ENCODE measurements at places on chromosomes 5 and 9. TPM values are rescaled to one million over a fixed set of nuclear protein-coding genes. Genes with fewer than 3 reads are reported as not detected.

DNA sequence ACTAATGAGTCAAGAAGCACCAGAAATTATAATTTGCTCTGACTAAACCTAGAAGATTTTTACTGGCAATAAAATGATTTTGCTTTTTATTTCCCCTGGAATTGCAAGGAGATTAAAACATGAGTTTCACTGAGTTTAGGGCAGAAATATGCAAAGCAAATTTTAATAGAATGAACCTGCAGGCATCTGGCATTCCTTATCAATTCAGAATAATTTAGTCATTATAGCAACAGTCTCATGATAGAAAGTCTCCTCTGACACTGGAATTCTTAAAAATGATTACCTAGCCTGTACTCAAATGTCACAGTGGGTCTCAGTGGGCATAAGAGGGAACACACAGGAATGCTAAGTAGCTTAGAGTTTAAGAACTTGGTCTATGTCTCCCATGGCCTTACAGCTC lies 195.9 kb downstream of the TTC39B start:
- DNase-seq, result no peak

DNA sequence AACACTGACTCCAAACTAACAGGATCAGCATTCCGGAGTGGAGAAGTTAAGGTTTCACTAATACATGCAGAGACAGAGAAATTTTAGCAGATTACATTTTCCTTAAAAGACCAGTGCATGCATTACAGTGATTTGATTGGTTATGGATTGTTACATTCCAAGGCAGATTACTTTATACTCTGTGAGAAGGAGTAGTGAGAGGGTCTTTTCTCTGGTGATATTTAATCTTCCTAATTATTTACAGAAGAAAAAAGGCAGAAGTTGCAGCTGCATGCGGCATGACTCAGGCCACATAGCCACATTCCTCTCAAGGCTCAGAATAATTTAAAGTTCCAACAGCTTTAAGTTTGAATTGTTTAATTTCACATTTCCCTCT lies 53.0 kb upstream of the PDZD2 start:
- DNase-seq, result no peak

- DNase-seq, result peak; percentile 83
Measured at GRCh38 chr9:114953959-114954358, 23.6 kb upstream of the TNFSF8 start.

Gene SLC6A3
- total RNA-seq, result not detected

Gene PTGS1
- 0.44 TPM for total RNA-seq

DNA sequence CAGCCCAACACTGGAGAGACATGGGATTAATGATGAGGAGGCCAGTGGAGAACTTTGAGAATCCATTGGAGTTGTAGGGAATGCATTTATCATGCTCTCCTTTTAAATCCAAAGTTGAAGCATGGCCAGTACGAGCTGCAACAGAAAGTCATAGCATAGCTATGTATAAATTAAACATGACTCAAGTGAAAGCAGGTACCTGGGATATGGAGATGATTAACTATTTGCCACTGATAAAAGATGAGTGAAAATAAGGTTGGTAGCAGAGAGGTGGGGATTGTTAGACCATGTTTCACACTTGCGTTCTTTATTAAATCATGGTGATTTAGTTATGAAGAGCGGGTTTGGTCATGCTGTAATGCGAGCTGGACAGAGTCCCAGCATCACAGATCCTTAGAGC lies 189.6 kb downstream of the ARHGEF28 start:
- peak; percentile 25 for DNase-seq

Gene GAS1
- not detected for total RNA-seq

Gene PDLIM4
- 26.5 TPM for total RNA-seq

DNA sequence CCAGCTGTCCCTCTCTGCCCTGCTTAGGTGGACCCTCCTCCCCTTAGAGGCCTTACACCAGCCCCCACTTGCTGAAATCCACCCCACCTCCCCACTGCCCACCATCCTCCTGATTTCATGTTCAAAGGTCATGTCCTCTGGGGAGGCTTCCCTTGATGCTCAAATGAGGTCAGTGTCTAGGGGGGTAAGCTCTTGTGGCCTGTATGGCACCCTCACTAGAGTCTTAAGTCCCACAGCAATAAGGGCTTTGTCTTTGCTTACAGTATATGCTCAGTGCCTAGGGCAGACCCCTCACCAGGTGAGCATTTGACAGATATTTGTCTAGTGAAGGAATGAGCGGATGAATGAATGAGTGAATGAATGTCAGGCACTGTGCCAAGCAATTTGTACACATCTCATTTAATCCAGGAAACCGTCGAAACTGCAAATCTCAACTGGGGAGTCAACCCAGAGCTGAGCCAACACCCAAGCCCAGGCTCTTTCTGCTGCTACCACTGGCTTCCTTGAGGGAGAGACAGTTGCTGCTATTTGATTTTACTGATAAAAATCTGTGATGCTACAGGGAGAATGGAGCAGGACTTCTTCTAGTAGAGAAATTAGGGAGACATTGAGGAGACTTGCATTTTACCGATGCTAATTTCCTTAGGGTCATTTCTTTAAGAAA lies 101.9 kb downstream of the IQGAP2 start:
- no peak for DNase-seq

Gene FCN2
- total RNA-seq, result not detected

- no peak for DNase-seq
Measured at GRCh38 chr5:171667341-171668096, 118.1 kb upstream of the SMIM23 start.

Gene SPINK6
- not detected for total RNA-seq

GRCh38 chr9:3516667-3517330 lies 9.0 kb downstream of the RFX3 start:
- DNase-seq, result no peak

Gene MARCOL
- not detected for total RNA-seq

DNA sequence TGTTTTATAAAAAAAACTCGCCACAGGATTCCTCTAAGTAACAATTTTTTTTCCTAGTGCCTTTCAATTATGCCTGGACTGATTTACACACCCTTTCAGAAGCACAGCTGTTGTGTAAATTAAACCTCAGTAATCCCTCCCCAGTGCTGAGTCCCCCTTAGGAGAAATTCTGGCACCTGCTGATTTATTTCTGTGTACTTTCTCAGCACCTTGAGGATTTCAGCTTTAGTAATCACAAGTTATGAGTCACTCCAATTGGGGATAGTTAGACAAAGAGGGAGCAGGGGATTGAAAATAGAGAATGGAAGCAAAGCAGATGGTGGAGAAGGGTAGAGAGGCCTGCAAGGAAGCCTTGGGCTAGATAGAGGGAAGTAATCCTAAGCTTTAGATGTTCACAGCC lies 171.7 kb downstream of the TTLL11 start:
- DNase-seq, result no peak

DNA sequence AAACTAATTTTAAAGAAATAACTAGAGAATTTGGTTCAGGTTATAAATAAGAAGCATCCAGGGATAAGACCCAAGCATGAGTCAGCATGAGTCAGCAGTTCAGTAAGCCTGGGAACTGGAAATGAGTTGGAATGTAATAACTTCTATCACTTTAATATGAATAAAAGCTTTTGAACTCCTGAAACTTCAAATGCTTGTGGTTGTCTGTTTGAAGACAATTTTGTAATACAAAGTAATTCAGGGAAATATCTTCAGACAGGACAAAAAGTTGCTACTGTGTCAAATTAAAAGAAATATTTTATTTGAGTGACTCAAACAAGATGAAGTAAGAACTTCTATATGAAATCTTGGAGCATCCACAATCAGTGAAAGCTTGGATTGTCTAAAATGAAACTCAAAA lies 331.2 kb upstream of the DAB2 start:
- peak; percentile 95 for DNase-seq

Gene SV2C
- not detected for total RNA-seq

DNA sequence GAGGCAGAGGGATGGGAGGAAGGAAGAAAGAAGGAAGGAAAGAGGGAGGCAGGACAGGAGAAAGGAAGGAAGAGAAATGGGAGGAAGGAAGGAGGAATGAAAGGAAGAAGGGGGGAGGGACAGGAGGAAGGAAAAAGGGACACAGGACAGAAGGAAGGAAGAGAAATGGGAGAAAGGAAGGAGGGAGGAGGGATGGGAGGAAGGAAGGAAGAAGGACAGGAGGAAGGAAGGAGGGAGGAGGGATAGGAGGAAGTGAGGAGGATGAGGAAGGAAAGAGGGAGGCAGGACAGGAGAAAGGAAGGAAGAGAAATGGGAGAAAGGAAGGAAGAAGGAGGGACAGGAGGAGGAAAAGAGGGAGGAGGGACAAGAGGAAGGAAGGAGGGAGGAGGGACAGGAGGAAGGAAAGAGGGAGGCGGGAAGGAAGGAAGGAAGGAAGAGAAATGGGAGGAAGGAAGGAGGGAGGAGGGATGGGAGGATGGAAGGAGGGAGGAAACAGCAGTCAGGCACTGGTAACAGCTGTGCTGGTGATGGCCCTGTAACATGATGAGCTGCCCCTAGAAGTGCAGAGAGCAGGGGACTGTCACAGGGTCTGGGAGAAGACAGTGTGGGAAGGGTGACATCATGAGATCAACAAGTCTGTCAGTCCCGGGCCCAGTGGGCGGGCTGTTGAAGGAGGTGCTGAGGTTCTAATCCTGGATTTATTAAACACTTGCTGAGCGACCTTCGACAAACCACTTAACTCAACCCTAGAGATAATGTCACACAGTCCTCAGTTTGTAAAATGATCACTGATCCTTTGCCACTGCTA lies 10.7 kb upstream of the IRX1 start:
- no peak for DNase-seq

DNA sequence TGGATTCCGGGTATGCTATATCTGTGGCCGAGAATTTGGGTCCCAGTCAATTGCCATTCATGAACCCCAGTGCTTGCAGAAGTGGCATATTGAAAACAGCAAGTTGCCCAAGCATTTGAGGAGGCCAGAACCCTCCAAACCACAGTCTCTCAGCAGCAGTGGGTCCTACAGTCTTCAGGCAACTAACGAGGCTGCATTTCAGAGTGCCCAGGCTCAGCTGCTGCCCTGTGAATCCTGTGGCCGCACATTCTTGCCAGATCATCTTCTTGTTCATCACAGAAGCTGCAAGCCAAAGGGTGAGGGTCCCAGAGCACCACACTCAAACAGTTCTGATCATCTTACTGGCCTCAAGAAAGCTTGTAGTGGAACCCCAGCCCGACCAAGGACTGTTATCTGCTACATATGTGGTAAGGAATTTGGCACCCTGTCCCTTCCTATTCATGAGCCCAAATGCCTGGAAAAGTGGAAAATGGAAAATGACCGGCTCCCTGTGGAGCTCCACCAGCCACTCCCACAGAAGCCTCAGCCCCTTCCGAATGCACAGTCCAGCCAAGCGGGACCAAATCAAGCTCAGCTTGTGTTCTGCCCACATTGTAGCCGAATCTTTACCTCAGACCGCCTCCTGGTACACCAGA lies 23.0 kb downstream of the ZNF474 start:
- no peak for DNase-seq

DNA sequence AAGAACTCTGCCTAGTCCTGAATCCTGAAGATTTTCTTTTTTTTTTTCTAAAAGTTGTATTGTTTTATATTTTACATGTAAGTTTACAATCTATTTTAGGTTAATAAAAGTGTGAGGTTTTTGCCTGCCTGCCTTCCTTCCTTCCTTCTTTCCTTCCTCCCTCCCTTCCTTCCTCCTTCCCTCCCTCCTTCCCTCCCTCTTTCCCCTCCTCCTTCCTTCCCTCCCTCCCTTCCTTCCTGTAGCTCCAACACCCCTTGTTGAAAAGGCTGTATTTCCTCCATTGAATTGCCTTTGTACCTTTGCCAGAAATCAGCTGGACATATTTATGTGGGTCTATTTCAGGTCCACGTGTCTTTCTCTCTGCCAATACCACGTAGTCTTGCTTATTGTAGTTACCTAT lies 46.6 kb downstream of the CACNA1B start:
- DNase-seq, result no peak

Gene MRPS30
- total RNA-seq, result 139 TPM

DNA sequence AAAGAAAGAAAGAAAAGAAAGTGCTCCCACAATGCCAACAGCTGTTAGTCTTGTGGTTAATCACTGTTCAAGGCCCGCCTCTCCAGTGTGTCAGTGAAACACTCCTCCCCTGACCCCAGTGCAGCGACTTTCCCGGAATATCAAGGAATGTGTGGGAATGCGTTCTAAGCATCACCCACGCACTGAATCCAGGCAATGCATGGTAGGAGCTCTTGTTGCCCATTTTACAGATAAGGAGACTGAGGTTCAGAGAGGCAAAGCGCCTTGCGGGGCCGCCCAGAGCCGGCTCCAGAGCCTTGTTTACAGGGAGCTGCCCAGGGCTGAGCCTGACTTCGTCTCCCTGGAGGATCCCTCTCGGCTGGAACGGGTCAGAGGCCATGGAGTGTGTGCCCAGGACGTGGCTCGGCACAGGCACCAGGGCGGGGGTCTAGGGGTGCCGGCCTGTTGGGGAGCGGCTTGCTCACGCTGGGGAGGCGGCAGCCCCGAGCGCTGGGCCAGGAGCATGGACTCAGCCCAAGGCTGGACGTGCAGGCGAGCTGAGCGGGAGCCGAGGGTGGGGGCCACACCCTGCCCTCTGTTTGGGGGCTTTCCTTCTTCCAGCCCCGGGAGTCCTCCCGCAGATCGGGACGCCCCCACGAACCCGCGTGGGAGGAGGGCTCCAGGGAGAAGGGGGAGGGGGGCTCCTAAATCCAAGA lies 823 bp downstream of the ST6GALNAC6 start:
- peak; percentile 26 for DNase-seq

DNA sequence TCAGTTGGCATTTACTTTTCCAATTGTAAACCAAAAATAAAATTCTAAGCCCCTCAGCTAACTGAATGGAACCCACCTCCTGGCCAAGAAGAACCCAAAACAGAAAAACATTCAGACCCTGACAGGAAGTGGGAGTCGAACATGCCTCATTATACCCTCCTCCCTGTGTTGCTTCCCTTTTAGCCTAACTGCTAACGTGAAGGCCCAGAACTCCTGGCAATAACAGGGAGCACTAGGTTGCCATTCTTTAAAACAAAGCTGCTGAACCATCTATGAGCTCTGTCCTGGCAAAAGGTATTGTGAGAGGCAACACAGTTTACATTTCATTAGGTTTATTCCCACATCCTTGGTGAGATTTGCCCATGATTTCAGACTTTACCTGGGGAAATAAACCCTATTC lies 481.4 kb downstream of the CHSY3 start:
- no peak for DNase-seq

DNA sequence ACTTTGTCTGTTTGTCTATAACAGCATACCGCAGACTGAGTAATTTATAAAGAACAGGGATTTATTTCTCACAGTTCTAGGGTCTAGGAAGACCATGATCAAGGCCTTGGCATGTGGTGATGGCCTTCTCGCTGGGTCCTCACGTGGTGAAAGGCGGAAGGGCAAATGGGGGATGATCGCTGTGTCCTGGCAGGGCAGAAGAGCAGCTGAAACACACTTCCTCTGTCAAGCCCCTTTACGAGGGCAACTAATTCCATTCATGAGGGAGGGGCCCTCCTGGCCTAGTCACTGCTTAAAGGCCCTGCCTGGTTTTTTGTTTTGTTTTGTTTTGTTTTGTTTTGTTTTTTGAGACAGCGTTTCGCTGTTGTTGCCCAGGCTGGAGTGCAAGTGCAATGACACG lies 41.9 kb upstream of the UBTD2 start:
- DNase-seq, result no peak

Gene OR1B1
- not detected for total RNA-seq

Gene VLDLR
- total RNA-seq, result 0.81 TPM

Gene PRR7
- total RNA-seq, result 47.2 TPM

Gene SLC31A2
- total RNA-seq, result 3.6 TPM

- no peak for DNase-seq
Measured at GRCh38 chr5:137945825-137946224, 56.6 kb downstream of the PKD2L2 start.
